ENCODE measurements at places on chromosomes 13 and 19.

- DNase-seq = no peak
Measured at GRCh38 chr13:106561551-106562170, 6.3 kb downstream of the ARGLU1 start.

DNA sequence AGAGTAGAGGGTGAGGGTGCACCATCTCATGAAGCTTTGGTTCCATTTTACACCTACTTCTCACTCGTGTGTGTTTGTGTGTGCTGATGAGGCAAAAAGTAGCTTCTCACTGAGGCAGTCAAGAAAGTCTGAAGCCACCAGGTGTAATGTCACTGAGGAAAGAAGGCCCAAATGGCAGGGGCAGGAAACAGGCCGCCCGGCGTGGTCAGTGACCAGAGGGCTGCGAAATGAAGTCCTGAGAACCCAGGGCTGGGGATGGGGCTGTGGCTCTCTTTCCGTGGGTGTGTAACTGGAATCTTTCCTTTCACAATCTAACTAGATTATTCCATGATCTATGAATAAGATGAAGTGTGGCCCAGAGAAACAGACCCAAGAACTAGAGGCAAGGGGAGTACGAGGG is 25.5 kb upstream of the TFDP1 start:
- no peak for DNase-seq

- no peak for DNase-seq
Measured at GRCh38 chr13:111093136-111093535, 22.0 kb upstream of the ARHGEF7 start.

DNA sequence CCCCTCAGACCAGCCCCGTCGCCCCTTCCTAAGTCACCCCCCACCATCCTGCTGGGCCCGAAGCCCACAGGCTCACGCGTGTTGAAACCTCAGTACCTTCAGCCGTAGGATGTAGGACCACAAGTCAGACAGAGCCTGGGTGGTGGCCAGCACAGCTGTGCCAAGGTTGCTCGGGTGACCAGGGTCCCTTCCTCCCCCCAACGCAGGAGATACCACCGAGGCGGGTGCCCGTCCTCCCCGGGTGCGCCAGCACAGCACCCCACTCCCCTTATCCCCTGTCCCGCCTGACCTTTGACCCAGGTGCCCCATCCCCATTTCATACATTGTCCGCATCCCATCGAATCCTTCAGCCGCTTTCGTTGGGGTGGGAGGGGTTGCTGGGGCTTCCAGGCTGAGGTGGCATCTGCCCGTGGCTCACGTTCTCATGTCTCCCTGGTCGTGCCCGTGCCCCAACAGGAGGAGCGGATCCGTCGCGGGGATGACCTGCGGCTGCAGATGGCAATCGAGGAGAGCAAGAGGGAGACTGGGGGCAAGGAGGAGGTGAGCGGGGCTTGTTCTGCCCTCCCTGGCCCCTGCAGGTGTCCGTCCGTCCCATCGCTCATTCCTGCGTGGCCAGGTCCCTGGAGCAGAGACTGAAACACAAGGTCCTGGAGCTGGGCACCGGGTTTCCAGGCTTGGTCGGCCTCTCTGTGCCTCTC is 14.5 kb downstream of the EPN1 start:
- DNase-seq = no peak

DNA sequence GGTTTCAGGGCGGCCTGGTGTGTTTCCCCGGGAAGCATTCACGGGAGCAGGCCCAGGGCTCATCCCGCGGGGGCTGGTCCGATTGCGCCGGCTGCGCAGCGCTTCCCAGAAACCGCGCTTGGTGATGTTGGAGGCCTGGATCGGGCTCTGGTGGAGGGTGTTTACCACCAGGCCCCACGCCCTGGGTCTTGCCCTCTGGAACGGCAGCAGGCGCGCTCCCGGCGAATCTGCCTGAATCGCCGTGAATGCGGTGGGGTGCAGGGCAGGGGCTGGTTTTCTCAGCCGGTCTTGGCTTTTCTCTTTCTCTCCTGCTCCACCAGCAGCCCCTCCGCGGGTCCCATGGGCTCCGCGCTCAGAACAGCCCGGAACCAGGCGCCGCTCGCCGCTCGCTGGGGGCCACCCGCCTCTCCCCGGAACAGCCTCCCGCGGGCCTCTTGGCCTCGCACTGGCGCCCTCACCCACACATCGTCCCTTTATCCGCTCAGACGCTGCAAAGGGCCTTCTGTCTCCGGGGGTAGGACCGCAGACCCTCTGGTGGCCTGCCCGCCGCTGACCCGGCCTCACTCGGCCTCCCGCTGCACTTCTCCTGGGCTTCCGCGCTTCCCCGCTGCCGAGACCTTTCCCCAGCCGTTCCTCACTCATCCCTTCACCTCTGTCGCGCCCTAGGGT is 69.4 kb upstream of the GJB6 start:
- DNase-seq = peak; percentile 51

- no peak for DNase-seq
Measured at GRCh38 chr19:10521461-10522171, 4.4 kb upstream of the S1PR5 start.

DNA sequence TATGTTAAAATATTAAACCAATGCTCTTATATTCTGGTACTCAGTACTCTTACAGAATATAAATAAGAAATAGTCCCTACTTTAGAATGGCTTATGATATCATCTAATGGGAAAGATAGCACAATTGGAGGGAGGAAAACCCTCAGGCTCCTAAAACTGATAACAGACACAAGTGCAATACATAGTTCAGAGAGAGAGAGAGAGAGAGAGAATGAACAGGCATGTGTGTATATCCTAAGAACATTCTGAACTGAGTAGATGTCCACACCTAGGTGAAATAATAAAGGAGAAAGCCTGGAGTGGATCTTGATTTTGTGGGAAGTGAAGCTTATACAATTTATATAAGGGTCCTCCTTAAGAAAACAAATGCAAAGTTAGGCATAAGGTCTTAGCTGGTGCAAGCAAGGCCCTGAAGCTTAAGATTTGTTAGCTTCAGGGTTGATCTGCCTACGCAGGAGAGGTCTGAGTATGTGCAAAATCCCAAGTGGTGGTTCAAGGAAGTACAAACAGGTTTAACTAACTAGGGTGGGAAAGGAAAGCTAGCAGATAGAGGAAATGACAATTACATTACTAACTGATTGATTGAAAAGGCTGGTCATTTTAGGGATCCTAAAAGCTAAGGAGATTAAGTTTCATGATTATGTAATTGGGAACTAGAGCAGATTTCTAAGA is 53.3 kb downstream of the SOX21 start:
- DNase-seq = no peak

DNA sequence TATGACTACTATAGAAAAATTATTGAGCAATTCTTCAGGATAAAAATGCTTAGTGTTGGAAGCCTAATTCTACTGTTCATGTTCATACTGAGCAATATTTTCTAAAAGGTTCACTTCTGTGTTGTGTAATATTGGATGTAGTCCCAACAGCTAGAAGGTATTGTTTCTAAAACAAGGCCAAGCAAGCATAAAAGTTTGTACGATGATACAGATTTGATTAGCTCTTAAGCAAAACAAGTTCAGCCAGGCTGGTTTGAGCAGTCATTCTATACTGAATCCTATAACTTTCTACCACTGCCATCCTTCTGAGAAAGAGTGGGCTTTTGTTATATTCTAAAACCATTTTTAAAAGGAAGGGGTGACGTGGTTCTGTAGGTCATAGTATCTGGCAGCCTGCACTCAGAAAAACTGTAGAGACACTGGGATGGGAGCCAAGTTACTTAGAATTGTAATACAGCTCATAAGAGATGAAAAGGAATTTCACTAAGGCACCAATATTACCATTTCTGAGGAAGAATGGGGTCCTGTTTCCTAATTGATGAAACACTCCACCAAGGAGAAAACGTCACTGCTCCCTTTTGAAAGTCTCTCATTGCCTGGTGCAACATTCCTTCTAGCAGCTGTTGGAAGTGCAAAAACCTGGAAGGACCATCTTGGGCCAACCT is 275.0 kb upstream of the DACH1 start:
- no peak for DNase-seq

All from femur (tissue), 1 donor.